Umbilical cord (tissue), 2 donors: ENCODE measurements at places on chromosomes 4 and X.

DNA sequence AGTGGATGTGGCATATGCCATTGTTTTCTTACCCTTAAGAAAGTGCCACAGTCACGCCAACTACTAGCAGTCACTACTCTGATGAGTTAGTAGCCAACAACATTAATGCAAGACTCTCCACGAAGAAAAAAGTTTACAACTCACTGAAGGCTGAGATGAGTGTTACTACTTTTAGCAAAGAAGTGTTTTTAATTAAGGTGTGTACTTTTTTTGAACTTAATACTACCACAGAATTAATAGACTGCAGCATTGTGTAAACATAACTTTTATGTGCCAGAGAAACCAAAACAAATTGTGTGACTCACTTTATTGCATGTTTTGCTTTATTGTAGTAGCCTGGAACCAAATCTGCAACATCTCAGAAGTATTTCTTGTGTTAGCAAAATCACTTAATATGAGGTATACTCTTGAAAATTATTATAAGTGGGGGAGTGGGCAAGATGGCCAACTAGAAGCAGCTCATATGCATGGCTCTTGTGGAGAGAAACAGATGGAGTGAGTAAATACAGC, 2.2 kb upstream of the UGT2B4 start:
- no peak for DNase-seq

GRCh38 chr4:56940971-56941370, 33.3 kb downstream of the REST start:
- DNase-seq, result no peak

DNA sequence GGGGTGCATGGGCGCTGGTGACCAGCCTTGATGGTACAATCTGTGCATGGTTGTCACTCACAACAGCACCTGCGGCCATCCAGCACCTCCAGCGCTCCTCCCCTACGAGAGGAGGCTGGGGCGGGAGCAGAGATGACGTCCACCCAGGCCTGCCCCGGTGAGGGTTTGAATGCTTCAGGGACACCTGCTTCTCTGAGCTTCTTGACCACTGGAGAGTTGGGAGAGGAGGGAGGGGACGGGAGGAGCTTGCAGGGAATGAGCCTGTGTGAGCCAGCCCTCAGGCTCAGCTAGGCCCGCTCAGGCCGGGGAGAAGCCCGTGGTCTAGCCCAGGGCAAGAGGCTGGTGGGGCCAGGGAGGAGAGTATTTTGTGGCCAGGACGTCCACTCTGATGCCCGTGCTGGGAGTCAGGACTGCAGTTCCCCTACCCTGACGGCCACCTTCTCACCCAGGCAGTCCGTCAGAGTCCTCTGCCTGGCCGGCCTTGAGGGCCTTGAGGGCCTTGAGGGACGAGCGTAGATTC, 59.2 kb downstream of the CPZ start:
- no peak for DNase-seq

GRCh38 chr4:162700358-162700757, 466.3 kb downstream of the NAF1 start:
- no peak for DNase-seq

- DNase-seq, result no peak
These were observed 21.8 kb upstream of the JADE1 start for GRCh38 chr4:128787509-128788311.

DNA sequence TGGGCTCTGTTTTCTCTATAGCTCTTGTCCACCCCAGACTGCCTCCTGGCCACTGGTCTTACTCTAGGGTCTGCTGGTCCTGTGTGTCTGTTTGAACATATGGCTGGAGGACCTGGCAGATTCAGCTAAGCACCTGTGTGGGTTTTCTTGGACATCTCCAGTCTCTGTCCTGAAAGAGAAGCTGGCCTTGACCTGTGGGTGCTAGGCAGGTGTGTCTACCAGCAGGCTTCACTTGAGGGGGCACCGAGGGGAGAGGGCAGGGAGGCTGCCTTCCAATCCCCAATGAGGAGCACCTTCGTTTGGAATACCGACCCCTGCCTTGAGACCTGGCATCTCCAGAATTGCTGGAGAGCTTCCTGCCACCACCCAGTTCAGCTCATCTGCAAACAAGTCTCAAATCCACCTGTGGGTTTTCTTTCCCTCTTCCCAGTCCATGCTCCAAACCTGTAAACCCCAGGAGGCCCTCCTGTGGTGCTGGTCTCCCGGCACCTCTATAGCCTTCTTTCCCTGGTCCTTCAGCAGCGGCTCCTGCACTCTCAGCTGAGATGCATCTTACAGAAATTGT, 45.2 kb downstream of the HTRA3 start:
- no peak for DNase-seq

GRCh38 chrX:4762196-4762595, 1048.7 kb upstream of the PRKX start:
- no peak for DNase-seq
